ENCODE measurements at places on chromosomes 4 and X.

- no peak for DNase-seq
These were observed 441.3 kb upstream of the SMIM31 start for GRCh38 chr4:164312671-164313070.

DNA sequence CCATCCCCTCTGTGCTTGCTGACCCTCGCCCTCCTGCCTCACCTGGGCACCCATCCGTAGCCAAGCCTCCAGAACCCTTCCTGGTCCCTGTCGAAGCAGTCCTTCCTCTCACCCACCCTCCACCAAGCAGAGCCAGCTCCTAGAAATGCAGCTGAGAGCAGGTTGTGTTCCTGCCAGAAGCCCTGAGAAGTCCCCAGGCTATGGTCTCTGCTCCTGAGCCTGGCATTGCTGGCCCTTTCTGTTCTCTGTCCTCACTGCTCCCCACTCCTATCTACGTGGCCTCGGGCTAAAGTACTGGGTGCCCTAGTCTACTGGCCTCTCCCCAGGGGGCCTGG lies 2.1 kb upstream of the CPZ start:
- no peak for DNase-seq

- DNase-seq, result no peak
These were observed 198.6 kb downstream of the LRBA start for GRCh38 chr4:150816491-150816890.

- no peak for DNase-seq
These were observed 229.4 kb downstream of the LDB2 start for GRCh38 chr4:16669036-16669435.

GRCh38 chr4:143986180-143986579 lies 33.0 kb downstream of the GYPB start:
- no peak for DNase-seq

Data from ACHN (cell line).